ENCODE measurements at places on chromosomes 6 and 20.

DNA sequence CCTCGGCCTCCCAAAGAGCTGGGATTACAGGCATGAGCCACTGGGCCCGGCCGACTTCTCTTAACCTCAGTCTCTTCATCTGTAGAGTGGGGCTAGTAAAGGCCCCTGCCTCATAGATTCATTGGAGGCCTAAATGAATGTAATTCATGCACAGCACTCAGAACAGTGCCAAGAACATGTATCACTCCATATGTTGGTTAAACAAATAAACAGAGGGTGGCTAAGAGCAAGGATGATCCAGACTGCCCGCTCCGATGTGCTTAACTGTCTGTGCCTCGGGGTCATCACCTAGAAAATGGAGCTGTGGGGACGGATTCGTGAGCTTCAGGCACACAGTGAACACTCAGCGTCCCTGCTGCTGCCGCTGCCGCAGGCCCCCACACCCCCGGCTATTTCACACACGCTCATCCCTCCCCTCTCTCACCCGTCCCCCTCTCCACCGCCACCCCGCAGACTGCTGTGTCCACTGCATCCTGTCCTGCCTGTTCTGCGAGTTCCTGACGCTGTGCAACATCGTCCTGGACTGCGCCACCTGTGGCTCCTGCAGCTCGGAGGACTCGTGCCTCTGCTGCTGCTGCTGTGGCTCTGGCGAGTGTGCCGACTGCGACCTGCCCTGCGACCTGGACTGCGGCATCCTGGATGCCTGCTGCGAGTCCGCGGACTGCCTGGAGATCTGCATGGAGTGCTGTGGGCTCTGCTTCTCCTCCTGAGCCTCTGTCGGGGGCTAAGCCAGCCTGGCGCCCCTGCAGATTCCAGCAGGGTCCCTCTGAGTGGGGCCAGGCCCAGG, 14.8 kb downstream of the MDFI start:
- no peak for DNase-seq

GRCh38 chr20:63378626-63379025, 17.5 kb upstream of the CHRNA4 start:
- DNase-seq = no peak

GRCh38 chr20:25013478-25014380, 21.2 kb upstream of the APMAP start:
- DNase-seq = no peak

GRCh38 chr20:22339091-22339881, 245.1 kb downstream of the FOXA2 start:
- DNase-seq = peak; percentile 49

GRCh38 chr20:44181611-44182010, 5.4 kb downstream of the JPH2 start:
- no peak for DNase-seq

DNA sequence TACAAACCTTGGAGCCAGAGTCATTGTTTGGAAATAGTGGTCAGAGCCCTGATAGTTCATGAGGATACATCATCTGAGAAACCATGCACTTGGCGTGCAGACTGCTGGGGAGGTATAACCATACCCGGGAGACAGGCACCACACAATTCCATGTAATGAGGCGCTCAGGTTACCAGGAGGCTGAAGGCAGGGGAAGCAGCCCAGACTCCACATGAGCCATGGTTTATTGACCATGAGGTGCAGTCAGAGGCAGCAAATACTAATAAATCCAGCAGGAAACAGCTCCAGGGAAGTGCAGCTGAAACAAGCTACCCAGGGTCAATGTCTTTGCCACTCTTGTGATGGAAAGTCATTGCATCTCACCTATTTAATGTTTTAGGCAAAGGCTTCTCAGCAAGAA, 156.0 kb downstream of the TBC1D7 start:
- DNase-seq = no peak

GRCh38 chr20:47360297-47361056, 4.0 kb upstream of the ZMYND8 start:
- DNase-seq = no peak

GRCh38 chr6:35668744-35669450, 19.8 kb downstream of the FKBP5 start:
- peak; percentile 43 for DNase-seq

DNA sequence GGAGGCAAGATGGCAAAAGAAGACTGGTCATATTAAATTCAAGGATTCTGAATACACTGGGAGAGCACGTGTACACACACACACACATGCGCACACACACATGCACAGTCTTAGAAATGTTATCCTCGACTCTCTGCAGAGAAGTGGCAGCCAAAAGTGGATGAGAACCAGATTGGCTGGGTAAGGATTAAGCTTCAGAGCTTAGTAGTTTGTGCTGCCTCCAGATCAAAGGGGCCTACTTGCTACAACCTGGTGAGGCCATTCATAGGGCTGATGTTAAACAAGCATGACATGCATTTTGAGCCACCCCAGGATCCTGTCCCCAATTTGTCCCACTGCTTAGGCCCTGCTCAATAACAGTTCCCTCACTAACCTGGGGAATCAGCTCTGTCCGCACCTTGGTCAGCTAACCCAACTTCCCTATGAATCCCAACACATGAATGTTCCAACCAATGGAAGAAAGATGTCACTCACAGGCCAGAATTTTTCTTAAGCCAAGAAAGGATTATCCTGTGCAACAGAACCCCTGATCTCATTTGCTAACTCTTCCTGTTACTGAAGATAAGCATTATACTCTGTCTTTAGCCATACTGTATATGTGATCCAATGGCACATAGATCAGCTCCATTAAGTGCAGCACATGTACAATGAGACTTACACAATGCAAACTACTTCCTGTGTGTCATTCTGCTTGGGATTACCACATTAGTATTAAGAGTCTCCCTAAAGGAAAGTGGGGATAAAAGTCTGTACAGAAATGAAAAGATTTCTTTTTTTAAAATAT, 31.0 kb downstream of the TOMM6 start:
- peak; percentile 2 for DNase-seq

GRCh38 chr20:46991880-46992639, 97.4 kb downstream of the EYA2 start:
- no peak for DNase-seq

GRCh38 chr6:11288065-11288464, 55.6 kb upstream of the NEDD9 start:
- no peak for DNase-seq

- DNase-seq = peak; percentile 100
These were observed 235.1 kb upstream of the ZNF217 start for GRCh38 chr20:53828682-53829254.

- no peak for DNase-seq
These were observed 68.2 kb downstream of the FAM217A start for GRCh38 chr6:4010689-4011090.

GRCh38 chr6:72894091-72894490, 272.2 kb downstream of the KCNQ5 start:
- no peak for DNase-seq

DNA sequence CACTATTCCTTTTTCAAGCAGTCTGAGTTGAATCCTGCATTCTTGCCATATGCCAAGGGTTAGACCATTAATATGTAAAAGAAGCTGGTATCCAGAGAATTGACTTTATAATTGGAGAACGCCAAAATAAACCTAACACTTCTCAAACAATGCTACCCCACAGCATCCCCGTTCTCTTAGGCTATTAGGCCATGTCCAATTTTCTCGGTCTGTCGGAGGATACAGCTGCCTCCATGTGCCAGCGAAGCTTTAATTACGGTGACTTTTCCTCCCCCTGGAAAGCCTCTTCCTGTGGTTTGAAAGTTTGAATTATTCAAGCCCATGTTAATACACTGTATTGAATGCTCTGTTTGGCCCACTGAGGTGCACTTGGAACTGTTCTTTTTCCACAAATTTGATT, 60.5 kb downstream of the HS3ST5 start:
- no peak for DNase-seq

DNA sequence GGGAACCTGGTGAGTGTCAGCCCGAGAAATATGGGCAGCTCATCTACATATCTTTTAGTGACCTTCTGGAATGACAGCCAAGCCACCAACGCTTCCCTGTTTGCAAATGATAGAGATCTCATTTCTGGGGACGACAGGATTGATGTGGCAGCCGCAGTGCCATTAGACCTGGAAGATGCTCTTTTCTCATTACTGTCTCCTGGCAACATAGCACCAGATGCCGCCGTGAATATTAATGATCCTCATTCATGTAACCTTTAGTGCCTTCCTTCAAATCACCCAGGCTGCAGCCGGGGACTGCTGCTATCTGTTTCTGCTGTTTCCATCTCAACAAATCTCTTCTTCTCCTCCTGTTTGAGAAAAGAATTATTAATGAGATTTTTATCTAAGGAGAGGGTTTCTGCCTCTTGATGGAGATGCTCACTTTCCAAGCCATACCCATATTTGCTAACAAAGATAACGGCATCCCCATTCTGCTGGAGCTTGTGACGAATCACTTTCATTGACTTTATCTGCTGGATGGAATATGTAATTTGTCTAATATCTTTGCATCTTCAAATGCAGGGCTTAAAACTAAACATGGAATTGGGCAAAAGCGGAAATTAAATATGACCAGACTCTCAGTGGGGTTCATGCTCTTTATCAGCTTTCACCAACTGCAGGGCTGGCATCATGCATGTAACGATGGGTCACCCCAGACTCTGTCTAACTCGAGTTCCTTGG, 74.8 kb upstream of the KIF16B start:
- no peak for DNase-seq

DNA sequence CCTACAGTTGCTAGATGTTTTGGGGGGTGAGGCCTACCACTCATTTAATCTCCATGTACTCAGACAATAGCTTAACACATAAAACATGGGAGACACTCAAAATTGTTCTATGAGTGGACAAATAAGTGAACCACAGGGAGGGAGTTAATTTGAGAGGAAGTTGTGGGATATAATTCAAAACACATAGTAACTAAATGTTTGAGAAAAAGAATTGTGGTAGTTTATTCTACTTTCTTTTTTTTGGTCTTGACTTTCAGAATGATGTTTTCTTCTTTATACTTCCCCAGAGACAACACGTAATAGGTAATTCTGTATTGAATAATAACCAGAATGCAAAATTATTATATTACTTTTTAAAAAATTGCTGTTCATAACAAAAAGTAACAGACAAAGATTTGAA, 453.8 kb downstream of the RFPL4B start:
- no peak for DNase-seq

DNA sequence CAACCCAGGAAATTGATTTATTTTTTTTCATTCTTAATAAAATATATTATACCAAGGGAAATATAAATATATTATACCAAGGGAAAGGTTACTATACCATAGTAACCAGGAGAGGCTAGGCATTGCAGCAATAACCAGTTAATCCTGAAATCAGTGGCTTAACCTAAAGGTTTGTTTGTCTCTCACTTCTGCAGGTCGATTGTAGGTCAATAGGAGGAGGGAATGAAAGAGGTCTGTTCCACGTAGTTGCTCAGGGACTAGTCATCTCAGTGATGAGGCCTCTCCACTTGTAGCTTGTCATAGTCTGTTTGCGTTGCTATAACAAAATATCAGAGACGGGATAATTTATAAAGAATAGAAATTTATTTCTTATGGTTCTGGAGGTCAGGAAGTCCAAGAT, 168.0 kb downstream of the GJA1 start:
- no peak for DNase-seq

- DNase-seq = no peak
These were observed 161.9 kb downstream of the FARS2 start for GRCh38 chr6:5423251-5423650.

DNA sequence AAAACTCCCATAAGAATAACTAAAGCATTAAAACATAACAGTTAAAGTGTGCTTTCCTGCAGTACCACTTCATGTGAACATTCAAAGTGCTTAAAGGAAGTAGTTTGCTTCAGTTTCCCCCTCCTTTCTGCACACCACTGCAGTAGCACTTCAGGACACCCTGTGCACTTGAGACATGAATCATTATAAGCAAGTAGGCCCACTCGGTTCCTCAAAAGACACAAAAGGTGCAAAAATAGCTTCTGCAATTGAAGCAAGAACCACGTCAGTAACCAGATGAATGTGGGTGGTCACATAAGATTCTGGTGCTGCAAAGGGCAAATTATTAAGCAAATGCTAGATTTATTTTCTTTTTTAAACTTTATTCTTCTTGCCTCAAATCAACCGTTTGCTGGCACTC, 160.6 kb downstream of the HIVEP2 start:
- DNase-seq = no peak

- no peak for DNase-seq
These were observed 37.9 kb downstream of the PTPRA start for GRCh38 chr20:2911200-2911599.

GRCh38 chr6:14066782-14067406, 50.7 kb upstream of the CD83 start:
- DNase-seq = peak; percentile 56

DNA sequence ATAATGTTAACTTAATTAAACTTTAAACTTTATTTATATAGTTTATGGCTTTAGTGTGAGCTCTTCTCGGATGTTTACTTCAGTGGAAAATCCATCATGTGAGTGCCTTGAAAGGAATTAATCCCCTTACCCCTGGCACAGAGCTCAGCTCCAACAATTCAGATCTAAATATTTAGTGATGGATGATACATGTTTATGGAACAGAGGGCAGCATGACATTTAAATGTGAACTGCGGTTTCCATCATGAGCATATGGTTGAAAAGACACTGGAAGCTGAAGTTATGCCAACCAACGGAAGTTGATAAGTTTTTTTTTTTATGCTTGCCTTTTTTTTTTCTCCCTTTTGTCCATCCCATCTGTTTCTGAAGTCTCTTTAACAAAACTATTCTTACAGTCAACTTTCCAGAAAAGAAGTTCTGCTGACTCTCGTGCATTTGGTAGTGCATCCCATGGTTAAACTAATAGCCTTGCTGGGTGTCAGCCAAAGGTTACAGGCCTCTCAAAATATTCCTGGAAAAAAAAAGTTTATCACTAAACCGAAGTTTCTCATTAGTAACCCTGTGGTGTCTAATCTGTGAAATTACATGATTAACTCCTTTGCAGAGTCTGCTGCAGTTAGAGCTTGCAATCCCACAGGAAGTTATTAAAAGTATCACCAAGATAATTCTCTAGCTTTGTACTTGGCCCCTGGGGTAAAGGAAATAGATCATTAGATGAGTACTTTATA, 243.9 kb upstream of the TCF21 start:
- no peak for DNase-seq

All from HS-5 (cell line).